Stimulated activated CD8-positive, alpha-beta memory T cell treated with anti-CD3 and anti-CD28 coated beads, Interleukin-12 subunit alpha, Interleukin-12 subunit beta, amount 100 ng/mL, for 1 hour (primary cell): ENCODE measurements at places on chromosomes 6 and 20.

- no peak for DNase-seq
Measured at GRCh38 chr6:28134015-28134414, 7.7 kb upstream of the ZKSCAN8 start.

- DNase-seq = no peak
Measured at GRCh38 chr6:117451671-117452070, 25.9 kb upstream of the ROS1 start.

- DNase-seq = no peak
Measured at GRCh38 chr20:13236990-13237720, 16.1 kb downstream of the ISM1 start.

GRCh38 chr6:51429017-51429712 is 610.5 kb downstream of the TFAP2B start:
- no peak for DNase-seq
